Stimulated activated CD8-positive, alpha-beta memory T cell treated with anti-CD3 and anti-CD28 coated beads, Interleukin-7, amount 100 ng/mL, for 4 hours (primary cell): ENCODE measurements at places on chromosomes 13 and 19.

DNA sequence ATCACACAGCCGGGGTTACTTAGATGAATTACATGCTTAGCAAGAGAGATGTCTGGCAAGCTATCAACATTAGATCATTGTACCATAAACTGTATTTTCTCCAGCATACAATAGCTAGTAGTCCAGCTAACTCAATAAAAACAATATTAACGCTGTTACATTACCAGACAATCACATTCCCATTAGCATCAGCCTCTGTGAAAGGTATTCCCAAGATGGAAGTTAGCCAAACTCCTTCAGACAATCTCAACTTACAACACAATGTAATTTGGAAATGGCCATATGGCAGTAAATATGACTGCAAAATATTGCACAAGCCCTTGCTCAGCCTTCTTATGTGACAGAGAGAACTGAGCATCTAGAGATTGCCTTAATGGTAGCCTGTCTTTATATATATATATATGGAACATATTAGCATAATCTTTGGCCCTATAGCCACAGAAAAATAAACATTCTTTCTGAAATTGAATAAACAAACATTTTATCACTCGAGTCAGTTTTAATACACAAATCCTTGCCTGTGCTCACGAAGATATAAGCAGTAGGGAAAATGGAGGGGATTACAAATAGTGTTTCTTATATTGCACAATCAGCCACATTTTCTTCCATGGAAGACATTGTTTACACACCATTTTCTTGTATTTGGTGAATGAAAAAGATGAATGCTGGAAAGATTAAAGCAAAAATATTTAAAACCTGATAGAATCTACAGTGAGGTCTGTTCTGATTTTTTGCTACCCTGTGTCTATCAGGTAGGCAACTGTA is 1060.5 kb downstream of the DIAPH3 start:
- DNase-seq = no peak

- no peak for DNase-seq
Observed at GRCh38 chr13:76271728-76272232, 614.4 kb downstream of the KCTD12 start.

DNA sequence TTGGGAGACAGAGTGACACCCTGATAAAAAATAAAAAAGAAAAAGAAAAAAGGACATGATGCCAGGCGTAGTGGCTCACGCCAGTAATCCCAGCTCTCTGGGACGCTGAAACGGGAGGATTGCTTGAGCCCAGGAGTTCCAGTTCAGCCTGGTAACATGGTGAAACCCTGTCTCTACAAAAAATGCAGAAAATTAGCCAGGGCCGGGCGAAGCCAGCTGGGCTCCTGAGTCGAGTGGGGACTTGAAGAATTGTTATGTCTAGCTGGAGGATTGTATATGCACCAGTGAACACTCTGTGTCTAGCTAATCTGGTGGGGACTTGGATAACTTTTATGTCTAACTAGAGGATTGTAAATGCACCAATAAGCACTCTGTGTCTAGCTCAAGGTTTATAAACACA is 32.3 kb downstream of the TMPRSS9 start:
- DNase-seq = no peak

DNA sequence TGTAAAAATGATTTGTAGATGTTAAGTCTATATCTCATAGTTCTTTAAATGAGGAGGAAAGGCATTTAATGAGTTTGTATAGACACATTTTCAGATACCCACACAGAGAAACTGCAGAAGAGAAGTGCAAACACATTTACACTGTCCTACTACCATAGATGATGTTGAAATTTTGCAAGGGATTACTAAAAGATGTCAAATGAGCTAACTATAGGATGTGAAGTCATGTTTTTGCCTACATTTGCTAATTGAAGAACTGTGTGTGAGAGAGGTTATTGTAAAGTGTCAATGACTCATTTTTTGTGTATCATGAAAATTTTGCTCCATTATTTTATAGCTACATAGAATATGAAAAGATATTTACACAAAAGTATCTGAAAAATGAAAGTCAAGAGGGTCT is 178.9 kb downstream of the ITGBL1 start:
- DNase-seq = no peak

GRCh38 chr19:3671680-3672574 is 28.3 kb downstream of the PIP5K1C start:
- peak; percentile 13 for DNase-seq

DNA sequence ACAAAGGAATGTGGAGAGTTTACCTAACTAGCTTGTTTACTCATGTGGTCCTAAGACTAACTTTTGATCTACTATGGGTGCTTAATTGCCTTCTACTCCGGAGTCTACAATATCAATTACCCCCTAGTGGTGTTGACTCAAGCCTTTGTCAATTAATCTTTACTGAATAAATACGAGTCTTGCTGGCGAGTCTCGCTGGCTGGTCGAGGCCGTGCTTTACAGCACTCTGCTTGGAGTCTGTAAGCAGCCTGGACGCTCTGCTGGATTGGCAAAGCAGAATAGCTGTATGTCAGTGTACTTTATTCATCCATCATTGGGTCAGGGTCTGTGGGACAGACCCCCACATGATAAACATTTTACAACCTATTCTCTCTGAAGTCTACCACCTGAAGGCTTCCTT is 9.9 kb upstream of the SPART start:
- no peak for DNase-seq

DNA sequence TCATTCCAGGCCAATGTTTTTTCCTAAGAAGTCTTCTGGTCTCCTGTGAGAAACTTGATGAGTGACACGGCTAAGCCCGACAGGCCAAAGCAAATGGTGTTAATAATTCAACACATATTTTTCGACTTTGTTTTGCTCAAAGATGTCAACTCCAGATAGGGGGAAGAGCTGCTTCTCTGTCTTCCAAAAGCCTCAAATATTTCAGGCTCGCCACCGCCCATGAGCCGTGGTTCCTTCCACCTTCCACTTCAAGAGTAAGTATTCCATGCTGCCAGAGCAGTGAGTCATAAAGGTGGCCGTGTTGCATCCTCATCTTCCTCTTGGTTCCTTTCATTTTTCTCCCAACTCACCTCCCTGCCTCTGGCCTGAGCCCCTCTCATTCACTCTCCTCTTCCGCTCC is 272.6 kb downstream of the EFNB2 start:
- DNase-seq = no peak

- no peak for DNase-seq
Observed at GRCh38 chr13:46654951-46655350, 102.0 kb downstream of the LRCH1 start.
